ENCODE measurements at places on chromosomes 13 and 19.
A peak's percentile ranks its signal among the peaks of the same experiment; 100 is the strongest.

GRCh38 chr13:101919541-101920181 lies 467.2 kb downstream of the ITGBL1 start:
- DNase-seq: peak; percentile 16

- DNase-seq: no peak
Measured at GRCh38 chr19:4234142-4234861, 5.0 kb downstream of the EBI3 start.

DNA sequence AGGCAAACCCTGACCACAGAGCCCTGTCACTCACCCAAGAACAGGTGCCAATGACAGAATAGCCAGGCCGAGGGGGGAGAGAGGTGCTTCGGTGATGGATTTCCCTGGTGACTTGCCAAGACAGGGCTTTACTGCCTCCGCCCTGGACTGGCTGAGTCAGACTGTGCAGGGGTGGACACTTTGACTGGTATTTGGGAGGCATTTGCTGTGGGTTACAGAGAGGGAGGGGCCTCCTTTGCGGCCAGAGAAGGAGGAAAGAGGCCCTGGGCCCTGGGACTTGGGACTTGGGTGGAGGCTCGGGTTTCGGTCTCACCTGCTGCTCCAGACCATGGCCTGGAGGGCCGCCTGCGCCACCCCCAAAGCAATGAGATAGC lies 4.6 kb upstream of the EPS8L1 start:
- DNase-seq: no peak

- peak; percentile 32 for DNase-seq
Measured at GRCh38 chr13:100542826-100543156, 45.8 kb downstream of the GGACT start.

GRCh38 chr13:92825938-92826596 lies 400.5 kb upstream of the GPC6 start:
- DNase-seq: no peak

DNA sequence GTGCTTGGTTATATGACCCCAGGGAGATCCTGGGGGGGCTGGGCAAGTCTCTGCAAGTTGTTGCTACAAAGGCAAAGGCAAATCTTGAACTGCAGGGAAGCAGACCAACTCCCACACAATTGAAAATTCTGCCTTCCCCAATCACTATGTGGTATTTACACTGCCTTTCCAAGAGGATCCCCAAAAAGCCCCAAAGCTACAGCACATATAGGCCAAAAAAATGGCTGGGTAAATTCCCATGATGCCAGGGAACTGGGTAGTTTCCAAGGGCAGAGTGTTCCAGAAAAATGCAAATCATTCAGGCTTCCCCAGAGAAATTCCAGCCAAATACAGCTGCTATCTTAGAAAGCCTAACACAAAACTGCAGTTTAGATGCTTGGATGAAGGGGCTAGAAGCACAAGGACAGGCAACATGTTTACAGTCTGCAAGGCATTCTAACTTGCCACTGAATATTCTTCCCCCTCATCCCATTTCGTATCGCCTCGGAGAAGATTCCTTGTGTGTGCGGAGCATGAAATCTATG lies 6.2 kb downstream of the FOXO1 start:
- DNase-seq: no peak

GRCh38 chr13:19984430-19985218 lies 26.1 kb downstream of the ZMYM2 start:
- no peak for DNase-seq

- DNase-seq: no peak
Measured at GRCh38 chr13:34290661-34291060, 472.7 kb downstream of the RFC3 start.

GRCh38 chr19:58549664-58550361 lies 5.1 kb downstream of the CHMP2A start:
- no peak for DNase-seq

- no peak for DNase-seq
Measured at GRCh38 chr19:46508206-46508605, 12.5 kb upstream of the PNMA8B start.

DNA sequence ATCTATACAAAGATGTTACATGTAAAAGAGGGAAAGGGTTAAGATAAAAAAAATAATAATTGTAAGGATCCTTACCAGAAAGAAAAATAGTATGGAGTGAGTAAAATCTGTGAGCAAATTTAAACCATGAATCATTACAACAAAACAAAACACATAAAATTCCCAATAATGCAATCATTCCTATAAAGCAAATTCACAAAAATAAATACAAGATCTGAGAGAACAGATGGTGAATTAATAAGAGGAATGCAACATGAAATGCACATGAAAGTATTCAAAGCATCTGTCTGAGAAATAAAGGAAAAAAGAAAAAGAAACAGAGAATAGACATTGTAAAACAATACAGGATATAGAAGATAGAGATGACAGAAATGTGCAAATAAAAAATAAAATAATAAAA lies 681.5 kb upstream of the KLHL1 start:
- DNase-seq: no peak

- DNase-seq: peak; percentile 51
Measured at GRCh38 chr19:44903602-44904425, 1.8 kb upstream of the APOE start.

- no peak for DNase-seq
Measured at GRCh38 chr13:55234311-55234710, 1906.4 kb upstream of the PRR20A start.

GRCh38 chr13:27110056-27110746 lies 61.4 kb downstream of the USP12 start:
- DNase-seq: no peak

DNA sequence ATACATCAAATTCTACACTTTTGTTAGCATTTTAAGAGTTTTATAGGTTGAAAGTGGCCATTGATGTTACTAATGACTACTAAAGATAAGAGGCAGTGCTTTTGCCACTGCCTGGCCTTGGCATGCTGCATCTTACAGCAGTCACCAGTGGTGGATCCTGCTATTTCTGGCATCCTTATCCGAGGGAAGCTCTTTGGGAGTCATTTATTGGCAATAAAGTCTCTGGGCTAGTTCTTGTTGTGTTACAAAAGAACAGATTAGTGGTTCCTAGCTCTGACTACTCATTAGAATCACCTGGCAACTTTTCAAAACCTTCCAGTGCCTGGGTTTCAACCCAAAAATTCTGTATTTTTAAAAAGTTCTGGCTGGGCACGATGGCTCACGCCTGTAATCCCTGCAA lies 94.5 kb downstream of the ZMYM2 start:
- no peak for DNase-seq

- DNase-seq: no peak
Measured at GRCh38 chr19:48230555-48231129, 25.1 kb downstream of the CARD8 start.

- DNase-seq: no peak
Measured at GRCh38 chr13:32938907-32939306, 77.3 kb upstream of the KL start.

GRCh38 chr13:84655677-84656076 lies 773.4 kb upstream of the SLITRK1 start:
- no peak for DNase-seq

DNA sequence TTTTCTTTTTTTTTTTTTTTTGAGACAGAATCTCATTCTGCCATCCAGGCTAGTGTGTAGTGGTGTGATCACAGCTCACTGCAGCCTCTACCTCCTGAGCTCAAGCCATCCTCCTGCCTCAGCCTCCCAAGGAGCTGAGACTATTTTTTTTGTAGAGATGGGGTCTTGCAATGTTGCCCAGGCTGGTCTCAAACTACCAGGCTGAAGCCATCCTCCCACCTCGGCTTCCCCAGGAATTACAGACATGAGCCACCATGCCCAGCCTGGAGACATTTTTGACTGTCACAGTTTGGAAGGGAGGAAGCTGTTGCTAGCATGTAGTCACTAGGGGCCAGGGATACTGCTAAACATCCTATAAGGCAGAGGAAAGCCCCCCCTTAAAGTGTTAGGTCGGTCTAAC lies 23.9 kb downstream of the ZIC5 start:
- DNase-seq: no peak

- no peak for DNase-seq
Measured at GRCh38 chr19:15426485-15427349, 7.9 kb upstream of the AKAP8L start.

- DNase-seq: no peak
Measured at GRCh38 chr19:5355076-5355475, 14.5 kb upstream of the PTPRS start.

DNA sequence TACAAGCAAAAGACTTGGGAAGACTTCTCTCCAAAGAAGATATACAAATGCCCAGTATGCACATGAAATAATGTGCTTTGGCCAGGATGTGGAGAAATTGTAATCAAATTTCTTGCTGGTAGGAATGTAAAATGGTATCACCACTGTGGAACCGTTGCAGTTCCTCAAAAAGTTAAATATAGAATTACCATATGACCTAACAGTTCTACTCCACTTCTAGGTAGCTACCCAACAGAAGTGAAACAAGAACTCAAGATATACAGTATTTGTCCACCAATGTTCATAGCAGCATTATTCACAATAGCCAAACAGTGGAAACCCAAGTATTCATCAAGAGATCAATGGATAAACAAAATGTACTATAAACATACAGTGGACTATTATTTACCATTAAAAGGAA lies 95.0 kb upstream of the KLF5 start:
- no peak for DNase-seq

DNA sequence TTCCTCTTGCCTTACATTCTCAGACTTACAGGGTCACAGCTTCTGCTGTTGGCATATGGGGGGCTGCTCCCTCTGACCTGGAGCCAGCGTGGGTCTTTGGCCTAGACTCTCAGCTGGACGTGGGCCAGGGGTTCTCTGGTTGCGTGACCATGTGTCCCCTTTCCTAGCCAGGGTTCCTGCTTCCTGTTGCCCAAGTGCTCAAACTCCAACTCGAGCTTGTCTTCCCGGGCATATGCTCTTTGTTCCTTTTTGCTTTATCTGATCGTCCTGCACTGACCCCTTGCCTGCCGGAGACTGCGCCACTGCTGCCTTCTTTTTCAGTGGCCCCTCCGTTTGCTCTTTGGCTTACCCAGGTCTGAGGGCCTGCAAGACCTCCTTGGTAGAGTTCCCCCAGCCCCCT lies 25.3 kb upstream of the GPR183 start:
- no peak for DNase-seq

GRCh38 chr19:3857449-3858003 lies 11.3 kb downstream of the ZFR2 start:
- DNase-seq: no peak

GRCh38 chr13:74921326-74921725 lies 560.6 kb downstream of the TBC1D4 start:
- DNase-seq: no peak

DNA sequence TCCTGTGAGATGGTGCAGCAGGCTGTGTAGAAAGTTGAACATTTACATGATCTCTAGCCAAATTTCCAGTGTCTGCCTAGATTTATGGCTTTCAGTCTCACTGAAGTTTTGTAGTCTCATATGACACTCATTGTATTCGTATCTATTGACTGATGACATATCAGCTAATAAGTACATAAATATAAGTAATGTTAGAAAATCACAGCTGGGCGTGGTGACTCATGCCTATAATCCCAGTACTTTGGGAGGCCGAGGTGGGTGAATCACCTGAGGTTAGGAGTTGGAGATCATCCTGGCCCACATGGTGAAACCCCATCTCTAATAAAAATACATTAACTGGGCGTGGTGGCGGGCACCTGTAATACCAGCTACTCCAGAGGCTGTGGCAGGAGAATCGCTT lies 54.7 kb upstream of the HTR2A start:
- no peak for DNase-seq

GRCh38 chr13:102440259-102440936 lies 38.5 kb upstream of the FGF14 start:
- DNase-seq: no peak

DNA sequence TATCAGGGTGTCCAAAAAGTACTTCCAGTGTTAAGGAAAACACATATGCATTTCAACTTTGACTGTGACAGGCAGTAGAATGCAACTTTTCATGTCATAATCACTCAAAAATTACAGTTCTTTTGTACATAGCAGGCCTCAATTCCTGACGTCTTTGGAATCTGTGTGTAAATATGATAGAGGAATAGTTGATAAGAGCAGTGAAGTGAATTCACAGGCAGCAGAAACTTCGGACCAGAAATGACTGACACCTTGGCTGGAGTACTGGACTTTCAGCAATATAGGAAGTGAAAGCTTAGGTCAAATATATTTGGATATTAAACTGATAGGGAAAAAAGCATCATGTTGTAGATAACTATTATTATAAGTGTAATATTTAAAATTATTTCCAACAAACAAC lies 1741.2 kb upstream of the PCDH20 start:
- no peak for DNase-seq

GRCh38 chr19:8242211-8242821 lies 33.1 kb downstream of the CERS4 start:
- no peak for DNase-seq

DNA sequence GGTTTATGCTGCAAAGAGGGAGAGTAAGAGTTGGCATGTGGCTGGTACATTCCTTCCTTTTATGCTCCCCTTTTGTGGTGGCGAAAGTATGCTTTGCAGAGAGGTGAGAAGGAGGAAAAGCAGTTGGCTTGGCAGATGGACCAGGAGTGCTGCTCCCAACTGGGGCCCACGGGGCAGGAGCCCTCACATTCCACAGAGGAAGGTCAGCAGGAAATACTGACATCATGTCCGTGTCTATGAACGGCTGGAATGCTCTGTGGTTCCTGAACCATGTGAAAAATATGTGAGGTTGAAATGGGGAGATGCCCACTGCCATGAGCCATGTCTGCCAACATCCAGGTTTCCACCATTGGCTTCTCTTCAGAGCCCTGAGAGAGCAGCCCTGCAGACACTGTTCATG lies 33.3 kb upstream of the GAS6 start:
- DNase-seq: no peak

- no peak for DNase-seq
Measured at GRCh38 chr19:46022431-46023310, at the start of gene PGLYRP1. Gene PGLYRP1 (minus strand): TSS chr19:46023053. CDS start chr19:46023021, 32 bp downstream.

DNA sequence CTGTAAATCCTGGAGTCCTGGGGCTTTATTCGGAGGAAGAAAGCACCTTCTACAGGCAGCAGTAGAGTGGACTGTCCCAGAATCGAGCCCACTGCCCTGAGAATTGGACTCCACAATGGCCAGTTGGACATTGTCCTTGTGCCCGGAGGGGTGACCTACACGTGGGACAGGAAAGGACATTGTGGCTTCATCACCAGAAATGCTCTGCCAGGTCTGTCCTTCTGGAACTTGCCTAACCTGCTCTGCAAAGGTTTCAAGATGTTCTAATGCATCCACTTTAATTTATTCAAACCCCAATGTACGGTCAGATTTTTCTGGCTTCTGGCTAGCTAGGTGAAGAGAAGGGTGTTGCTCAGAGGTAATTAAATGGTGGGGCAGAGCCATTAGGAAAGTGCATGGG lies 32.4 kb upstream of the SPATA13 start:
- DNase-seq: no peak

- no peak for DNase-seq
Measured at GRCh38 chr19:14826006-14826405, 9.0 kb downstream of the OR7A5 start.

GRCh38 chr19:632579-633067 lies 714 bp downstream of the POLRMT start:
- DNase-seq: peak; percentile 48

GRCh38 chr13:41409611-41410010 lies 47.7 kb upstream of the RGCC start:
- DNase-seq: no peak

DNA sequence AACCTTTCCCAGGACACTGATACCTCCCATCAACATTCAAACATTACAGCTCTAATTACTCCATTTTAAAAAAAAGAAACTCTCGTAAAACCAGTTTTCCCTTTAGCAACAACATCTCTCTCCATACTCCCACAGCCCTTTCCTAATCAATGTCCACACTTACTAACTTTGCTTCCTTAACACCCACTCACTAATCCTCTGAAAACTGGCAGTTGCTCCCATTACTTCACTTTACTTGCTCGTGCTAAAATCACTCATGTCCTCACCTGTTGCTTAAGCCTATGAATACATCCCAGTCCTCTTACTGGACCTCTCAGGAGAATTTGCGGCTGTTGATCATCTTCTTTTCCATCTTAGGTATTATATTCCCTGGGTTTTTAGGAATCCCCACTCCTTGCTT lies 44.8 kb downstream of the RBM26 start:
- no peak for DNase-seq

All from SK-N-DZ (cell line).